ENCODE measurements at places on chromosomes 5 and 9.
A peak's percentile ranks its signal among the peaks of the same experiment; 100 is the strongest.

- DNase-seq = no peak
These were observed 75.7 kb upstream of the FCN1 start for GRCh38 chr9:134993416-134993815.

DNA sequence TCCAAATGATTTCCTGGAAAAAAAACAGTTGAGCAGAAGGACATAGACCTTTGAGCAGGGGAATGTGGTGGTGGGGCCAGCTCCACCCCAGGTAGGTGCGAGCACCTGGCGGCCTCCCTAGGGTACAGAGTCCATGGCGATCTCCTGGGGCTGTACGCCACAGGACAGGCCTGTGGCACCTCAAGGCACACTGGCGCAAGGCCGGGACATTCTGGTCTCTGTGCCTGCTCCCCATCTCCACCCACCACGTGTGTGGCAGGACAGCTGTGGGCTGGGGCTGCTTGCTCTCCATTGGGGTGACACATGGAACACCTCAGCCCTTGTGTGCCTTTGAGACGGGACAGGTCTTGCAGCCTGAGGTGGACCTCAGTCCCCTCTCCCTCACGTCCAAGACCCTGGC, 25.2 kb downstream of the WNK2 start:
- no peak for DNase-seq

DNA sequence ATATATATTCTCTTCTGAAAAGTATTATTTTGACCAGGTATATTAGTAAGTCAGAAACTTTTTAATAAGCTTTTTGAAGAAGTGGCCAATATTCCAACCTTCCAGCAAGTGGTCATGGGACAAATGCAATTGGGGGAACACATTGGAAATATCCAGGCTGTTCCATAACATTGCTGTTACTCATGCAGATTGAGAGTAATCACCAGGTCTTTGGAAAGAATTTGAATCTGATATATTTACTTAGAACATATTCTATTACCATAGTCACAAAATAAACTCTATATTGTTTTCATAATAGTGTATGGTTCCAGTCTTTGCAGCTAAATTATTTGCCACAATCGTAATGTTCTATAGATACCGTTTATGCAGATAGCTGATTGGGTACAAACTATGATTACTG, 102.8 kb downstream of the TAF11L14 start:
- DNase-seq = no peak

GRCh38 chr9:70616228-70616990, 202.0 kb upstream of the KLF9 start:
- DNase-seq = no peak

- DNase-seq = no peak
These were observed 157.1 kb downstream of the PBX3 start for GRCh38 chr9:125904155-125904851.

DNA sequence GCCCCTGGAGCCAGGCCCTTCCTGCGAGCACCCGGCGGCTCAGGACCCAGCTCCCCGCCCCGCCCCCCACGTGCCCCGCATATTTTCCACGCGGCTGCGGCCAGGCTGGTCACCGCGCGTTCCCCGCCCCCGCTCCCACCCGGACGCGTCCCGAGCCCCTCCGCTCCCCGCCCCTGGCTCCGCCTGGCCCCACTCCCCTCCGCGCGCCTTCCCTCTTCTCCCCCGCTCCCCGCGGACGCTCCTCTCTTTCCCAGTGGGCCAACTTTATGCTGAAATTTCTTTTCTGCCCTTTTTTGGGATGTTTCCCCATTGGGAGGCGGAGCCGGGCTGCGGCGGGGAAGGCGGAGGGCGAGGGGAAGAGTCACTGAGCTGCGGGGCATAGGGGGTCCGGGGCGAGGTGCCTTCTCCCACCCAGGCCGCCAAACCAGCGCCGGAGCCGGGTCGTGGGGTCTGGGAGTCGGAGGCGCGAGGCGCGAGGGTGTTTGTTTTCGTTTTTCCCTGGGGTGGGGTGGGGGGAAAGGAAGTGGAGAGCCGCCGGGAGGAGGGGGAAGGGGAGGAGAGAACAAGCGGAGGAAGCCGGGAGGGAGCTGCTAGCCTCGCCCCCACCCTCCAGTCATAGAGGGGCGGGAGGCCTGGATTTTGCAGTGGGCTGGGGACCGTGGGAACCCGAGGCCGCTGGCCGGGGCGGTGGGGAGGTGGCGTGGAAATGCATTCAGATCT, 1.0 kb upstream of the TPM2 start:
- DNase-seq = peak; percentile 33

DNA sequence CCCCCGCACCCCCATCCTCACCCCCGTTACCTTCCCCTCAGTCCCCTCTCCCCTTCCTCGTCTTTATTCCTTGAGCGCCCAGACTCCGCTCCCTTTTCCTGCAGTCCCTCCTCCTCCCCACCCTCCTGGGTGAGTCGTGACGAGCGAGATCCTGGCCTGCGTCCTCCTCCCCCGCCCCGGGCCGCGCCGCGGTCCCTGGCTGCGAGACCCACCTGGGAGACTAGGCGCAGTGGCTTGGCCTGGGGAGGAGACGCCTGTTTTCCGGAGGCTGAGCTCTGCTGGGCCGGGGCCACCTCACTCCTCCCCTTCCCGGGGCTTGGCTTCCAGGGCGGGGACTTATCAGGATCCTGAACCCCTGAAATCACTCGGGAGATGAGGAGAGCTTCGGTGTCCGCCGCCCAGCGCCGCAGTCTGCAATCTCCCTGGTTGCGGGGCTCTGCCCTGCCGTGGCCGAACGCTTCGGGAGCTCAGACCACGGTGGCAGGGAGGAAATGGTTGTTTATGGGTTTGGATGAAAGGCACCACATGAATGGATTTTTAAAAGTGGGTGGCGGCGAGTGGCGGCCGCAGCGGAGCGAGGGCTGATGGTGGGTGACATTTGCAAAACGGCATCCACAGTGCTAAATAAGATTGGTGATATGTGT, 984 bp downstream of the STXBP1 start:
- no peak for DNase-seq

DNA sequence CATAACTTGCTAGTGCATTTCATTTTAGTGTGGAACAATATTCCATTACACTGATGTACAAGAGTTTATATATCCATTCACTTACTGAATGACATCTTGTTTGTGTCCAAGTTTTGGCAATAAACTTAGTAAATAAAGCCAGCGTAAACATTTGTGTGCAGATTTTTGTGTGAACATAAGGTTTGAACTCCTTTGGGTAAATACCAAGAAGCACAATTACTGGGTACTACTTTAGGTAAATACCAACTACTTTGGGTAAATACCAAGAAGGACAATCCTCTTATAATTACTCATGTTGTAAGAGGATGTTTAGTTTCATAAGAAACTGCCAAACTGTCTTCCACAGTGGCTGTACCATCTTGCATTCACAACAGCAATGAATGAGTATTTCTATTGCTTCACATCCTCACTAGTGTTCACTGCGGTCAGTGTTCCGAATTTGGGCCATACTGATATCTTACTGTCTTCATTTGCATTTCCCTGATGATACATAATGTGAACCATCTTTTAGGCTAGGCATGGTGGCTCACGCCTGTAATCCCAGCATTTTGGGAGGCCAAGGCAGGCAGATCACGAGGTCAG, 2.3 kb upstream of the SYK start:
- no peak for DNase-seq

DNA sequence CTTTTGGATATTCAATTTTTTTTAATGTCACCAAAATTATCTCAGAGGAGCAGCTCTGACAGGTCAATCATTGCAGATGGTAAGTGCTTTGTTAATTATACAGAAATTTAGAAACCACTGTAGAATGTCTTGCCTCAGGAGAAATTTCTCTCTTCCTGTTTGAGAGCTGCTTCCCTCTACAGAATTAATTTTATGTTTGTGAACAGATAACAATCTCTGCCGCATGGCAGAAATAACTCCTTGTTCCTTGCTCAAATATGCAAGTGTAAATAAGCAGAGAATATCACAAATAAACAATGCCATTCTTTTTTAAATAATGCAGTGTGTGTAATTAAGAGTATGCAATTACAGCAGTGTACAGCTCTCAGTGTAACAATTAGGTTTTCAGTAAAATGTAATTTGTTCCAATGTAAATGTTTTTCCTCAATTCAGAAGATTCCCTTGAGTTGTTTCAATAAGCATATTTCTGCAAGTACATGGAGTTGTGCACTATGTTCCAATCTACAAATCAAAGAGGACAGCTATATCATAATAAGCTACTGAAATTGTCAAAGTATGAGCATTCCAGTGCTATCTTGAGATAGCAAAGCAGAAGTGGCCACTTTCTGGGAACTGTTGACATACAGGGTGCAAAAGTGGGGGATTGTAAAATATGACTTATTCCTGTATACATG, 1012.8 kb downstream of the MAT2B start:
- no peak for DNase-seq

- no peak for DNase-seq
These were observed 51.7 kb upstream of the FCN2 start for GRCh38 chr9:134828892-134829291.

DNA sequence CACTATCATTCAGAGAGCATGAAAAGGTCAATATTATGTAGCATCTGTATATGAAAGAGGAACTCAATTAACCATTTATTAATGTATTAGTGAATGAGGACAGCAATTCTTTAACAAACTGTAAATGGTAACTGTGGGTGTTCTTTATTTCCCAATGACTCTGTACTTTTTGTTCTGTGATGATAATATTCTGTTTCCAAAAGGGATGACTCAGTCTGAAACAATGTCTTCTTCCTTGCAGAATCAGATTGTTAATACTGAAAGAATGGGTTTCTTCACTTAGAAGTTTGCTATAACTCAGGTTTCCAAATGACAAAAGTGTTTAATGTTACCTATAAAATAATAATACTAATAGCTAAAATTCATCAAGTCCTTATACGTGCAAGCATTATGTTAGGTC, 1518.7 kb upstream of the WWC1 start:
- DNase-seq = no peak

DNA sequence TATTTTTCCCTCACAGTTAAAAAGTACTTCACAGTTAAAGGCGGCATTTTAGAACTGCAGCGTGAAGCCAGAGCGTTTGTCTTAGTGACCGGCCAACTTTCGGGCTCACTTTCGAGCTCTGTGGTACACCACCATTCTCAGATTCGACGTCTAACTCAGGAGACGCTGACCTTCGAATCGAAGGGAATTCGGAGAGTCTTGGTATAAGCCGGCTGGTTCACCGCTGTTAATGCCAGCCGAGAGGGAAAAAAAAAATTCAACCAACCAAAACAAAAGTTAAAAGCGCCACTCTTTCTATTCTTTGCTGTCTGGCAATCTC, 544 bp upstream of the SNX24 start:
- DNase-seq = no peak

- DNase-seq = no peak
These were observed 505.9 kb upstream of the MEF2C start for GRCh38 chr5:89388872-89389271.

DNA sequence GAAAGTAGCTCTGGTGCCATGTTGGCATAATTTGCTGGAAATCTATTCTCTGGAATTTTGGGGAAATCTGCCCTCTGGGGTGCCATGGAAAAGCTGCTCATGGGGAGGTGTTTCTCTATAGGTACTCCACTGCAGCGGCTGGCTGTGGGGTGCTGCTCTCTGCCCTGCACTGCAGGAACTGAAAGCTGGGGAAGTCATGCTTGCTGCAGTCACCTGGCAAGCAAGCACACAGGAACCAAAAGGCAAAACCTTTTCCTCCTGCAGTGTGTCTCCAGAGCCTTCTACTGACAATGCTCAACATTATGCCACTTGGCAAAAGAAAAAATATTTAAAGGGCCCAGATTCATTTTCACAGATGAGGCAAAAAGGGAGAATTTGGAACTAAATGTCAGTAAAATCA, 25.8 kb upstream of the CARNMT1 start:
- DNase-seq = no peak

DNA sequence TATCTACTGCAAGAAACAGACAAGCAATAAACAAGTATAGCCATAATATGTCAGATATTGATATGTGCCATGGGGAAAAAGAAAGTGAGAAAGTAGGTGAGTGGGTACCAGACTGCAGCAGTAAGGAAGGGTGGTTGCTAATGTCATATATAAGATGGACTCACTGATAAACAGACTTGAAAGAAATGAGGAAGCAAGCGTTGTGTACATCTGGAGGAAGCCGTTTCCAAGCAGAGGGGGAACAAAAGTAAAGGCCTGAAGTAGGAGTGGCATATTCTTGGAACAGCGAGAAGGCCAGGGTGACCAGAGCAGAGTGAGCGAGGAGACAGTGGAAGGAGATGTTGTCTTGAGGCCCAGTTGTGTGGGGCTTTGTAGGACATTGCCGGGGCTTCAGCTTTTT, 142.2 kb upstream of the MAP3K1 start:
- DNase-seq = no peak

GRCh38 chr5:124398460-124398859, 348.0 kb downstream of the ZNF608 start:
- no peak for DNase-seq

DNA sequence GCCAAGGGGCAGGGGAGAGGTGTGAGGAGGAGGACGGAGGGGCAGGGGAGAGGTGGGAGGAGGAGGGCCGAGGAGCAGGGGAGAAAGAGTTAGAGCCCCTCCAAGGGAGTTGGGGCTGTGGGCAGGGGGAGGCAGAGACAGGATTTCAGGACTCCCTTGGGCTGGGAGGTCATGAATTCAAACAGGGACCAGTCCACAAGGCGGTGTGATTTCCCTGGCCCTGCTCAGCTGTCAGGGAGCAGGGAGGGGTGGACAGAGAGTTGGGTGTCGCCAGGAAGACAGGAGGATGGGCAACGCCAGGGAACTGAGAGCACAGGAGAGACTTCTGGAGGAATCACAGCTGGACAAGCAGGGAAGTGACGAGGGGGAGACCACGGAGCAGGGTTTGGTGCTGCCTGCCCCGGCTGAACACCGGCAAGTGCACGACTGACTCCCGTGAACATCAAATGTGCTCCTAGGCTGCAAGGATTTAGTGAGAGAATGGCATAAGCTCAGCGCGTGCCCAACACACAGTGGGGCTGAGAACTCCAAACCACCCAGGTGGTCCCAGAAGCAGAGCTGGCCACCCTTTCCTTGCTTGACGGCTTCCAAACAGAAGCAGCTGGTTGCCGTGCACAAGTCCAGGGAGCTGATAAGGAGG, 17.8 kb upstream of the OLFM1 start:
- DNase-seq = no peak

DNA sequence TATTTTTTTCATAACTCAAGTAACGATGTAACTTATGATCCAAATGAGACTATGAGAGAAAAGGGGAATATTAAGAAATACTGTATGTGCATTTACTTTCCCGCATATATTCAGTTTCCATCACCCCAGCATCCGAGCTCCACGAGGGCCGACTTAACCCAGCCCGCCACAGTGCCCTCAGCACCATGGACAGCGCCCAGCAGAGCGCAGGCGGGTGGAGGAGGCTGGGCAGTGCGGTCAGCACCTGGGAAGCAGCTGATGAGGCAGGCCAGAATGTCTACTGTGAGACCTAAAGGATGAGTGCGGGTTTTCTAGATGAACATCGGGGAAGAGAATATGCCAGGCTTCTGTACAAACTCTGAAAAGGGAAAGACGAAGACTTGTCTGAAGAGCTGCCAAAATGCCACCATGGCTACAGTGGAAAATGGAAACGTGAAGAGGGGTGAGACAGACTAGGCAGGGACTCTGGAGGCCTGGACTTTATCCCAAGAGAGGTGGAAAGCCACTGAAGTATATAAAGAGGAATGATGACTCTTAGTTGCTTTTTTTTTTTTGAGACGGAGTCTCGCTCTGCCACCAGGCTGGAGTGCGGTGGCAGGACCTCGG, 34.5 kb upstream of the MED27 start:
- no peak for DNase-seq

Data from NCI-H1694 treated with DMSO at 0.1 percent for 48 hours (cell line).